ENCODE measurements at places on chromosomes 16 and 17.

GRCh38 chr17:8630227-8630801, at the start of gene MYH10:
Gene MYH10 (minus strand): TSS chr17:8630725. CDS start chr17:8623246, 7,479 bp downstream.
- no peak for DNase-seq

GRCh38 chr17:45784741-45785479, 790 bp downstream of the CRHR1 start:
- DNase-seq = no peak

DNA sequence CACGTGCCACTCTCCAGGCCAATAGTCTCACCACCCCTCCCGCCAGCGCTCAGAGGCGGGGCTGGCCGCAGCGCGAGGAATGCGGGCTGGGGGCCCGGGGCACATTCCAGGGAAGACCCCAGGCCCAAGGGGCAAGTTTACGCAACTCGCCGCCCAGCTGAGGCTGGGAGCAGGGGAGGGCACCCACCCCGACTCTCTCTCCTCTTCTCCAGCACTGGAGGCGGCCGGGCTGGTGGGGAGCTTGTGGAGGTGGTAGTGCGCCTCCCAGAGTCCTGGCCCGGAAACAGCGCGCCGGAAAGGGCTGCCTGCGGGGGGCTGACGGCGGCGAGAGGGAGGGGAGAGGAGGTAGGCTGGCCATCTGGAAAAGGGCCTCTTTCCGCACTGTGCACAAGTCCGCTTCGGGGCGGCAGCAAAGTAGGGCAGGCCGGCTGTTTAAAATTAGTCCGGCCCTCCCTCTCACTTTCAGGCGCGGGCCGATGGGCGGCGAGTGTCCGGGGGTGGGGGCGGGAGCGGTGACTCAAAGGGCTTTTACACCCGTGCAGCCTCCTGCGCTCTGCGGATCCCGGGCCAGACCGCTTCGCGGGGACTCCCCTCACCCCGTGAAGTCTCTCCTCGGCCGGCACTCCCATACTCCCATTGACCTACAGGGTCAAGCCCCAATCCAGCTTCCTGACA, 1.1 kb downstream of the FHOD1 start:
- no peak for DNase-seq

GRCh38 chr16:69105501-69106361, at the start of gene HAS3:
Gene HAS3 (plus strand): TSS chr16:69105653. CDS start chr16:69109396, 3,743 bp downstream.
- peak; percentile 48 for DNase-seq

DNA sequence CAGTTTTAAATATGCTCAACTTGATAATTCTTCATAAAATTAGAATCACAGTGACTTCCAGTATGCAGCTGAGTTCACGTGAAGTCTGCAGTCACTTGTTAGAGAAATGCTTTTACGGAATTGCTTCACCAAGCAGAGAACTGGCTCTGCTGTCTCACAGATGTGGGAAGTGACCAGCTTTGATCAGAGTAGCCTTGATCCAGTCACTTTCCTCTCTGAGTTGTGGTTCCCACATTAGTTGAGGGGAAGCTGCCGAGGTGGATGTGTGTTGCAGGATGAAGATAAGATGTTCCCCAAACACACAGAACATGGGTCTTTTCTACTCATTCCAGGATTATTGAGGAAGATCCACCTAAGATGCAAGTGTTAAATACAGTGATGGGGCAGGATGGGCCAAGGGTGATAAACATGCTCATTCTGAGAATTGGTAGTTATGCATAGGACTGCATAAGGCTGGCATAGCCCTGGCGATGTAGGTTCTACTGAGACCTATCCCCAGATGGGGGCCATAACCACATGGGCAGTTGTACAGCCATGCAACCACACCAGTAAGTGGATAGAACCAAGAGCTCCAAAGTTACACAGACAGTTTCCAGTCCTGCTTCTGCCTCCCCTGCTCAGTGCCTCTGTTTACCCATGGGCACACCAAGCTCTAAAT, 168.9 kb upstream of the MAF start:
- DNase-seq = no peak

DNA sequence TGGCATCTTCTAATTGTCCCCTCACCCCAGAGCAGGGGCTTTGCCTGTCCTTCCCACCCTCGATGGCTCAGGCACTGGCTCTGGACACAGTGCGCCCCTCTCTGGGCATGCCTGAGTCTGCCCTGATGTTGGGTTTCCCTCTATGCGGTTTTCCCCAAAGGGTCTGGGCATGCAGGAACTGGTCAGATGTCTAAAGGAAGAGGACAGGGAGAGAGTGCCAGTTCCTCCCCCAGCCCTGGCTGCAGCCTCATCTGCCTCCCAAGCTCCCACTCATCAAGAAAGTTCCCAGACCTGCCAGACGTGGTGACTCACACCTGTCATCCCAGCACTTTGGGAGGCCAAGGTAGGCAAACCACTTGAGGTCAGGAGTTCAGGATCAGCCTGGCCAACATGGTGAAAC, 41.3 kb upstream of the PABPN1L start:
- no peak for DNase-seq

GRCh38 chr17:80679816-80680215, 135.2 kb downstream of the RPTOR start:
- no peak for DNase-seq

DNA sequence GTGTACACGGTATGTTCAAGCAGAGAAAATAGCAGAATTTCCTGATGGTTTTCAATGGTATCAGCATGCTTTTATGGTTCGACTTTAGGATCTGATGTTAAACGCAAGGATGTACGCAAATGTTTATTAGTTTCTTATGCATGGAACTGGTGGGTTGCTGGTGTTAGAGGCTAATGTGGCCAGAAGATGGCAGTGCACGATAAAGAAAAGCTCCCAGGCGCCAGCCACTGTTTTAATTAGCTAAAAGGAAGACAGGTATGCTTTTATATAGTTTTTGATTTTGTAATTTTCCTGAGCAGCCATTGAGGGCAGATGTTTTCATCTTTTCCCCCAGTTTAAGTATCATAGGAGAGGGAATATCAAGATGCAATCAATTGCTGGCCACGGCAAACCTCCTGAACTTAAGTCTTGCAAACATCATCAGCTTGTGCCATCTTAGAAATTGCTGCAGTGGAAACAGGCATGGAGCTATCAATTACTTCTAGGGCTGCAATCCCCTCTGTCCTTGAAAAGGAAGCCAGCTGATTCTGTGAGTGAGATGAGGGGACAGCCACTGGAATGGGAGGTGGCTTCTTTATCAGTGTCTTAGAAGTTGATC, 648.5 kb upstream of the RBFOX1 start:
- peak; percentile 2 for DNase-seq

DNA sequence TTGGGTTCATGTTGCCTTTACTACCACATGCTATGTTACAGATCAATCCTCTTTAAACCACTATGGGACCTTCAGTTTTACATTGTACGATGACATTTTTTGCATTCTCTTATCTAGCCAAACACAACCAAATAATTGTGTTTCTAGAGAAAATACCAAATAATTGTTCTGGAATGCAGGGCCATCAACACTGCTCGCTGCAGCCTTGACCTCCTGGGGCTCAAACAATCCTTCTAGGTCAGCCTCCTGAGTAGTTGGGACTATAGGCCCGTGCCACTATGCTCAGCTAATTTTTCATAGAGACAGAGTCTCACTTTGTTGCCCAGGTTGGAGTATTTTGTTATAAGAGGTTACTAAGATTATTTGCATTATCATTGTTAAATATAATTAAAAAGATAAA, 237.5 kb upstream of the PMFBP1 start:
- no peak for DNase-seq

GRCh38 chr16:7185689-7186088, 147.0 kb upstream of the RBFOX1 start:
- DNase-seq = no peak

DNA sequence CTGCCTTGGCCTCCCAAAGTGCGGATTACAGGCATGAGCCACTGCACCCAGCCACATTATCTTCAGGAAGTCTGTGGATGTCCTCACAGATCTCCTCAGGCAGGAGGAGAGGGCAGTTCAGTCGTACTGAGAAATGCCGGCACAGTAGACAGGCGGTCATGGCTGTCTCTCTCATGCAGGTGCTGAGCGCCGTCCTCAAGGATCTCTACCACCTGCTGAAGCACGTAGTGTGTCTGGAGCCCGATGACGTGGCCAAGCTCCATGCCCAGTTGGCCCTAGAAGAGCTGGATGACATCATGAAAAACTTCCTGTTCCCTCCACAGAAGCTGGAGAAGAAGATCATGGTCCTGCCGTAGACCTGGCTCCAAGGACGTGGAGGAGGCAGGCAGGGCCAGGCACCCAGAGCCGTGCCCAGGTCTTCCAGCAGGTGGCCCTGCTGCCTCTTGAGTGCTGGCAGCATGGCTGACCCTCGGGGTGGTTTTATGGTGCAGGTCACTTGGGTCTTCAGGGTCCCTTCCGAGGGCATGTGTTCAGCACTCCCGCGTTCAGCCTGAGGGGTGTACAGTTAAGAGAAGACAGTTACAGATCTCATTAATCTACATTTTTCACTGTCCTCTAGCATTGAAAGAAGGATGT, 22.0 kb upstream of the HAS3 start:
- no peak for DNase-seq

GRCh38 chr16:11708421-11708820, 34.2 kb downstream of the TXNDC11 start:
- no peak for DNase-seq

DNA sequence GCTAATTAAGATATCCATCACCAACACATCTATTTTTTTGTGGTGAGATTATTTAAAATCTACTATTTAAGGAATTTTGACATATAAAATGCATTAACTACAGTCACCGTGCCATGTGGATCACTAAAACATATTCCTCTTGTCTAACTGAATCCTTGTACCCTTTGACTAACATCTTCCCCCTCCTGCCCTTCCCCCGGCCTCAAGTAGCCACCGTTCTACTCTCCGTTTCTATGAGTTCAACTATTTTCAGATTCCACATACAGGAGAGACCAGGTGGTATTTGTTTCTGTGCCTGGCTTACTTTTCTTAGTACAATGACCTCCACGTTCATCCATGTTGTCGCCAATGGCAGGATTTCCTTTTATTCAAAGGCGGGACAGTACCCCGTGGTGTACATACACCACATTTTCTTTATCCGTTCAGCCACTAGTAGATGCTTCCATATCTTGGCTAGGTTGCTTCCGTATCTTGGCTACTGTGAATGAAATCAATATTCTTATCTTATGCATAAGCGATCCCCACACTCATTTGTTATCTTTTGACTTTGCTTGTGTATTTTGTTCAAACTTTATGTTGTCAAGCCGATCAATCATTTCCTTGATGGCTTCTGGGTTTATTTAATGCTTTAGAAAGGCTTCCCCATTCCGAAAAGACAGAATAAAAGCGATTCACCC, 134.7 kb downstream of the KCNJ12 start:
- no peak for DNase-seq

- no peak for DNase-seq
Measured at GRCh38 chr17:61000911-61001310, 323.3 kb downstream of the BCAS3 start.
